CMK (cell line): ENCODE measurements at places on chromosomes 4 and X.

DNA sequence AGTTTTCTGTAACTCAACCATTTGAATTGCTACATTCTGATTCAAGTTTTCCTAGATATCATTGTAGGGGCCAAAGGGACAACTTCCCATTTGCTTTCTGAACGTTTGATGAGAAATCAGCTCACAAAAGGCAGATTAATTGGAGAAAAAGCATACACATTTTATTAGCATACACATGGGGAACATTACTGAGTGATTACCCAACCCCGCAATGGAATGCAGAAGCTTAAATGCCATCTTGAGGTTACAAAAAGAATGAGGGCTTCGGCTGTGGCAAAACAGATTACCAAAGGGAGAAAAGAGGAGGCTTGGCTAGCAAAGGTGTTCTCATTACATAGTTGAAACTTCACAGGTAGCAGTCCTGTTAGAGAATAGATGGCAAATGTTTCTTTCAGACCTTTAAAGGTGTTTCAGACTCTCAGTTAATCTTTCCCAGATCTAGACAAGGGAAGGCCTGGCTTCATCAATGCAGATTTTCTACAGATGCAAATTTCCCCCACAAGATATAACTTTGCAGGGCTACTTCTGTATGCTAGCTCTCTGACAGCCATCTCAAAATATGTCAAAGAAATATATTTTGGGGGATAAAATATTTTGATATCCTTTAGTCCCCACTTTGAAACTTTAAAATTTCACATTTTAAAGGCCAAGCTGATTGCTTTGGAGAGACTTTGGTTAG, 26.5 kb upstream of the HERC6 start:
- no peak for DNase-seq

GRCh38 chrX:9542106-9542760, 77.4 kb downstream of the TBL1X start:
- no peak for DNase-seq

- no peak for DNase-seq
Observed at GRCh38 chr4:52903273-52903672, 41.2 kb downstream of the RASL11B start.

- DNase-seq: no peak
Observed at GRCh38 chr4:115780268-115780667, 666.8 kb upstream of the NDST4 start.

- DNase-seq: no peak
Observed at GRCh38 chr4:144645102-144645630, 790 bp upstream of the HHIP start.

GRCh38 chr4:40327340-40327739, 7.8 kb upstream of the CHRNA9 start:
- no peak for DNase-seq

GRCh38 chr4:184348311-184349233, 125.8 kb downstream of the IRF2 start:
- no peak for DNase-seq

- no peak for DNase-seq
Observed at GRCh38 chrX:10989386-10989785, 121.7 kb upstream of the HCCS start.

GRCh38 chr4:8664976-8665375, 72.4 kb downstream of the CPZ start:
- DNase-seq: no peak

DNA sequence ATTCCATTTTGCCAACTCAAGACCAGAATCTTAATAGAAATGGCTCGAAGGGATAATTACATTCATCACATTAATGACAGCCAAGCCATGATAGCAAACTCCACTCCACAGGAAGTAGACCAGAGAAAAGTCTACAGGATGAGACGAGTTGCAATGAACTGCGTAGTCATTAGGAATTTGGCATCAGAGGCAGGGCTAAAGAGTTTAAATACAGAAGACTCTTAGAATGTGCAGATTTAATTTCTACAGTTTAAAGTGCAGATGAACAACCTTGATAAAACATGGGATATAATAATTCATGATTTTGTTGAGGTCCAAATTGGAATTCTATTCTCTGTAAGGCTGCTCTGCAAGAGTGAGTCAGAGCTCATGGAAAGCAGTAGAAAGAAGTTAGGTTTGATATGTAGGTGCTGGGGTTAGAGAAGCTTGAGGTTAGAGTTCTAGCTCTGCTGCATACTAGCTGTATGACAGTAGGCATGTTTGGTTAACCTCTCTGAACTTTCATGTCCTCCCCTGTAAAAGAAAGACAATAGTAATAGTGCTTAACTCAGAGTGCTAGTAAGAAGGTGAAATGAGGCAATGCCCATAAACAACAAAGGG, 32.2 kb downstream of the LNX1 start:
- DNase-seq: no peak

DNA sequence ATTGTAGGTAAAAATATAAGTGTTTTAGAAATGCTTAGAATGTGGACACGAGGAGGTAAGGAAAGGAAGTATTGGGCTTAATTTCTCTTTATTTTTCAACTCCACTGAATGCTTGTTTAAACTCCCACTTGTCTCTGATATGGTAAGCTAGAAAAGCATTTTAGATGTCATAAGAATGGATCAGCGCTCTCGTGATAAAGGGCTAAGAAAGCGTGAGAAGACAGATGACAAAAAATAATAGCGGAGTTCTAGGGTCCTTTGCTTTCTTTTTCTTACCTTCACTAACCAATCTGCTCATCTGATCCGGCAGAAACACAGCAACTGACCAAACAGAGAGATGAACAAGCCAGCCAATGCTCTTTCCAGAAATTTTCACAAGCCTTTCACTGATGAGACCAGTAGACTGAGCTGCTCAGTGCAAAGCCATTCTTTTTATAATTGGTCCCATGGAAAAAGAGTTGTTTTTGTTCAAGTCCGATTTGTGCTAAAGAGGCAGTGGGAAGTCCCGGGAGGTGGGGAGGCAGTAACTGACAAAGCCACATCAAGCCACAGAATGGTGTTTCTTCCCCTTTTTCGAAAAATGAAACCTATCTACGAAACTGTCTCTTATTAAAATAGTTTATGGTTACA, at the start of gene TASL:
Gene TASL, minus strand, starts transcription at position 405 of the 630 bp plus-strand sequence. CDS start 17,411 bp downstream, outside the sequence.
- DNase-seq: no peak

- no peak for DNase-seq
Observed at GRCh38 chrX:148872161-148872535, 371.7 kb downstream of the AFF2 start.

GRCh38 chr4:77910676-77911075, 48.0 kb downstream of the MRPL1 start:
- no peak for DNase-seq

DNA sequence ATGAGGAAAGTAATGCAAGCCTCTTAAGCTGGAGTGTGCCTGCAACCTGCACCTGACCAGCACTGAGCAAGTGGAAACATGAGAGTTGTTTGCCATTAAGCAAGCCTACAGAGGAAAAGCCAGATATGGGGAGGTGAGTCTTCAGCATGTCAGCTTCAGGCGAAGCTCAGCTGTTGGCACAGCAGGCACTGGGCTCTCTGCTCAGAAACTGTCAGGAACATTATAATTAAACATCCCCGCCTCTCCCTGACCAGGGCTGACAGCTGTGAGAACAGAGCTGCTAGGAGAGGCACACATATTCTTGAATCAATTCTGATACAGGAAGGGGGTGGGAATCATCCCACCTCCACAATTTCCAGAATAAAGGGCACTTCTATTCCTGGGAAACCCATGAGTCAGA, 19.0 kb upstream of the DCX start:
- no peak for DNase-seq

DNA sequence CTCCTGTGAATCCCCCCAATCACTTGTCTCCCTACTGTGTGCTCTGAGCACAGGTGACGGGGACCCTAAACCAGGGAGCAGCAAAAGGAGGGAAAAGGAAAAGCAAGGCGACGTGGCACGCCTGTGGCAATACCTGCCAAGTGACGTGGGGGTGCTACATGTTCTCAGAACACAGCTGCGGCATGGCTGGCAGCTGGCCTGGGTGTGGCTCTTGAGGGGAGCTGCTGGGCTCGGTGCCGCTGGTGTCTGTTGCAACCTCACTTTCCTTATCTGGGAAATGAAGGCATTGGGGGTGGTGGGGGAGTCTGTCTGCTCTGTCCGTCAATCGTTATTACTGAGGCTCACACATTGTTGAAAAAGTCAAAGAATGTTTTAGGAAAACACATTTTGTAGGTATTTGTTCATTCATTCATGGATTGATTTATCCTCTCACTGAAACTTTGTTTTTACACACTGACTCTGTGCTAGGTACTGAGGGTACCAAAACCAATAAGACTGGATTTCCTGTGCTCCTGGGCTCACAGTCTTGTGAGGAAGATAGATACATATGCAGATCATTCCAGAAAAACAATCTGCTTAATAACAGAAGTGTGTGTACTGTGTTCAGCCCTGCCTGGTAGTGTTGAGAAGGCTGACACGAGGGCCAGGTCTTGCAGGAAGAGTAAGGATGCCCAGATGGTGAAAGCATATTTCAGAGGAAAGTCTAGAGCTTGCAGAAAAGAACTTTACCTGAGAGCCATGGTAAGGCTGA, 217.6 kb downstream of the PTTG2 start:
- no peak for DNase-seq

DNA sequence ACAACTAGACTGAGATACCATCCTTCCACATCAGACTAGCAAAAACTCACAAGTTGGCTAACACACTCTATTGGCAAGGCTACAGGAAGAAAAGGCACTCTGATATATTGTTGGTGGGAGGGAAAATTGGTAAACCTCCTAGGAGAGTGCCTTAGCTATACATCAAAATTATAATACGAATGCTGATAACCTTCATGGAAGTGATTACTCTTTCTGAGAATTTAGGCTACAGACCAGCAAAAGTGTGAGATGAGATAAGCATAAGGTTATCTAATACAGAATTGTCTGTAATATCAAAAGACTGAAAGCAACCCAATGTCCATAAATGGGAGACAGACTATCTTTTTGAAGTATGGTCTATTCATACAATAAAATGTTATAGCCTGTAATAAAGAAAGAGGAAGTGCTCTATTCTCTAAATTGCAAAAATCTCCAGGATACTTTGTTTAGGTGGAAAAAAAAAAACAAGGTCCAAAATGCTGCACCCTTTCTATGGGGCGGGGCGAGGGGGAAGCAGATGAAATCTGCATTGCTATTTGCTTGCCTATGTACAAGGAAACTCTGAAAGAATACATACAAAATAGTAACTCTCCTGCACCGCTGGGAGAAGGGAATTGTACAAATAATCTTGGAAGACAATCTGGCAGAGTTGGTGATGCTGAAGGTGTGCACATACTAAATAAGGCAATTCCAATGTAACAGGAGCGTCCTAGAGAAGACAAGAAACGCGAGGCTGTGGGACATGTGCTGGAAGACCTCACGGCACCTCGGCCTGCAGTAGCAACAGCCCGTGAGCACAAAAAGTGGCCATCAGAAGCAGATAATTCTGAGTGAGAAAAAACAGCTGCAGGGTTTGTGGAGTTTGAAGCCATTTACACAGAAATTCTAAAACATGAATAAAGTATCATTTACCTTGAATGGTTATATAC, 109.7 kb downstream of the AFAP1 start:
- DNase-seq: no peak

DNA sequence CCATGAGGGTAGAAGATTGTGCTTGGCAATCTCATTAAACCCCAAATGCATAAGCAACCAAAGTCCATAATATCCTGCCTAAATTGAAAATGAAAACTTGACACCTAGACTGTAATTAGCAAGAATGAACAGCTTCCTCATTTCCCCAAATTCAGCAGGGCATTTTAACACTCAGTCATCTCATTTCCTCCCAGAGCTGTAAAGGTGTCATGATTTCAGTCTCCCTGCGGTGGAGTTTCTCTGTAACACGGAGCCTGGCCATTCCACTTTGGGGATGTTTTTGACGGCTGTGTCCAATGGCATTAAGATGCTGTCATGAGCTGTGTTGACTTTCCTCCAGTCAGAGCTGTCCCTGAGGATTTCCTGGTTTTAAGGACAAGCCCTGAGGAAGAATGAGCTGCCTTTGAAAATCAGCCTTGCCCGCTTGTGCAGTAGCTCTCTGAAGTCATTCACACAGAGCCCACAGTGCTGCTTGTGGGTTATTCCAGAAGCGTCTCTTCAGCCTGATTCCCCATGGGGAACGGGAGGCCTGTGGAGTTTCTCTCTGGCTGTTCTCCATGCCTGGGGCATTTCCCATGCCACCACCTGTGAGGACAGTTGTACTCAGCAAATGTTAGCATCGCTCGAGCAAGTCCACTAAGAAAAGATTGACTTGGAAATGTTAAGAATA, 187.0 kb downstream of the MID1 start:
- DNase-seq: no peak

GRCh38 chr4:7414046-7414445, 20.7 kb downstream of the PSAPL1 start:
- DNase-seq: no peak

DNA sequence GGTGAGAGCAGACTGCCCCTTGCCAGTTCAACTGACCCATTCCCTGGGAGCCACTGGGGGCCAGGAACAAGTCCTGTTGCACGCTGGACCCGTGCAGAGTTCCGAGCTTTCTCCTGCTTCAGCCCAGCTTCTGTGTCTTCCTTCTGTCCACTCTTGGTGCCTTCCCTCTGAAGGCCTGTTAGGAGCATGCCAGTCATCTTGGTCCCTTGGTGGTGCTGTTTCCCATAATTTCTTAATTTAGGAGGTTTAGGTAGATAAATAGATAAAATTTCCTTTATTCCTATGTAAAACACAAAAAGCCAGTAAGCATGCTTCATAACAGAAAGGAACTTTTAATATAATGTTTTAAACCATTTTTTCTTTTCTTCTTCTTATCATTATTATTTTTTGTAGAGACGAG, 672.7 kb downstream of the CCSER1 start:
- DNase-seq: no peak

DNA sequence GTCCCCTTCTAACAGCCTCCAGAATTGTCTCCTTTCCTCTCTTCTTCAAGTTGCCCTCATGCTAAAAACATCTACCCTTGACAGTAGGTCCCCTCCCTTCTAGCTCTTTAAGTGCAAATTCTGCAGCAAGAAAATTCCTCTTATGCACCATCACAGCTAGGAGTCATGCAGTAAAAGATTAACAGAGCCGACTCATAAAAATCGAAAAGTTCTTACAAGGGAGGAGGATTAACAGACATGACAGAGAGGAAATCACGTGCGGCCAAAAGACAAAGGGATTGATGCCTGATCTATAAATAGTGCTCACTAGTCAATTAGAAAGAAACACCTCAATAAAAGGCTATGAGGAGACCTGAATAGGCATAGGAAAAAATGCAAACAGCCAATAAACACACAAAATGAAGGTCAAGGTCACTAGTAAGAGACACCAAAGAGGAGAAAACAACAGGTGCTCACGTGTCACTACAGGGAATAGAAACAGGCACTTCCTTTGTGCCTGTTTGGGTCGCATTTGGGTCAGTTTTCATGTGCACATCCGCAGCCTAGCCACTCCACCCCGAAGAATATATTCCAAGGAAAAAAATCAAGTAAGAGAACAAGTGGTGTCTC, 3.4 kb downstream of the RNF212 start:
- no peak for DNase-seq

GRCh38 chr4:184664445-184665210, 15.1 kb downstream of the PRIMPOL start:
- DNase-seq: no peak

- no peak for DNase-seq
Observed at GRCh38 chrX:47831788-47832187, 4.9 kb upstream of the ZNF81 start.

GRCh38 chr4:151718984-151719955, 41.5 kb downstream of the GATB start:
- DNase-seq: no peak

- no peak for DNase-seq
Observed at GRCh38 chr4:167274351-167274750, 40.1 kb upstream of the SPOCK3 start.

- DNase-seq: no peak
Observed at GRCh38 chrX:72624194-72624593, 51.6 kb upstream of the HDAC8 start.

- DNase-seq: no peak
Observed at GRCh38 chr4:138890891-138891570, 124.5 kb upstream of the NOCT start.
